ENCODE measurements at places on chromosomes 11 and 22.

- DNase-seq, result peak; percentile 28
Measured at GRCh38 chr11:44427432-44427831, 117.5 kb upstream of the ALX4 start.

- peak; percentile 36 for DNase-seq
Measured at GRCh38 chr11:368414-369335, 624 bp upstream of the B4GALNT4 start.

- no peak for DNase-seq
Measured at GRCh38 chr11:72327606-72328005, 83.6 kb upstream of the PHOX2A start.

- no peak for DNase-seq
Measured at GRCh38 chr11:47864901-47865300, 16.8 kb upstream of the NUP160 start.

DNA sequence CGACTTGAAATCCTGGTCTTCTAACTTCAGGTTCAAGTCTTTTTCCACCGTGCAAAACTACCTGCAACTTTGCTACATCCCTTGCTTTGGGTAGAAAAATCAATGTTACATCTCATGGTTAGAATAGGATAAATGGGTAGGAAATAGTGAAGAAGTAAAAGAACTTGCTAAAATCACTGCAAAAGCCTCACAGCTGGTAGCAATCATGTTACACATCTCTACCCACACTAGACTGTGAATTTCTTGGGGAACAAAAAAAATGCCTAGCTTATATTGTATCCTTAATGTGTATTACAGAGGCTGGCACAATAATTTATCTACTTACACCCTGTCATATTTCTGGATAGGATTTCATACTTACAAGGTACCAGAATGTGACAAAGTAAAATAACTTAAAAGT, 133.8 kb downstream of the FAM181B start:
- no peak for DNase-seq

DNA sequence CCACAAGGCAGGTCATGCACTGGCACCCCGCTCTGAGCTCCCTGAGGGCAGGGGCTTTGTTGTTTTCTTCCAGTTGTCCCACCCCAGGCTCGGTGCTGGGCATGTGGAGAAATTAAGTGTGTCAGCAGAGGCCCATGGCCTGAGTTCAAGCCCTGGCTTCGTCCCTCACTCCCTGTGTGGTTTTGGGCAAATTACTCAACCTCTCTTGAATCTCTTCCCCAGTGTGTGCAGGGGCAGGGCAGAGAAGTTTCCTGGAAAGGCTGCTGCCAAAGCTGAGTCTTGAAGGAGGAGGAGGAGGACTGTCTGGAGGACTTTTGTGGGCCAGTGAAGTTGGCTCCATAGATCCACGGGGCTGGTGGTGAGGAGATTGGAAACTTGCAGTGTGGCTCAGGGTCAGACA, 138.1 kb upstream of the E2F8 start:
- DNase-seq, result no peak

DNA sequence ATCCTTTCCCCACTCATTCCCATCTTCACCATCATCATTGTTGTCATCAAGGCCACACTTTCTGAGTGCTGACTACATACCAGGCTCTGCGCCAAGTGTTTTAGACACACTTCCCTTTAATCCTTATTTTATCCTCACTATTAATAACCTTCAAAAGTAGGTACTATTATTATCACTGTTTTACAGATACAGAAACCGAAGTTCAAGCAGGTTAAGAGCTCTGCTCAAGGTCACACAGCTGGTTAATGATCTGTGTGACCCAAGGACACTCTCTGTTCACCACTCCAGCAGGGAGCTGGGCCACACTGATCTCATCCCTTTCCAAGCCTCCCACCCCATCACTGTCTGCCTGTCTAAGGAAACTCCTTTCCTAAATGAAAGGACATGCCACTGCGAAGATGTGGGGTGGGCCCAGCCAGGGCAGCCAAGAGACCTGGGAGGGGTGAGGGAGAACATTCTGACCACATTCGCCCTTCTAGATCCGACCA, 17.2 kb upstream of the TSKU start:
- DNase-seq, result no peak

DNA sequence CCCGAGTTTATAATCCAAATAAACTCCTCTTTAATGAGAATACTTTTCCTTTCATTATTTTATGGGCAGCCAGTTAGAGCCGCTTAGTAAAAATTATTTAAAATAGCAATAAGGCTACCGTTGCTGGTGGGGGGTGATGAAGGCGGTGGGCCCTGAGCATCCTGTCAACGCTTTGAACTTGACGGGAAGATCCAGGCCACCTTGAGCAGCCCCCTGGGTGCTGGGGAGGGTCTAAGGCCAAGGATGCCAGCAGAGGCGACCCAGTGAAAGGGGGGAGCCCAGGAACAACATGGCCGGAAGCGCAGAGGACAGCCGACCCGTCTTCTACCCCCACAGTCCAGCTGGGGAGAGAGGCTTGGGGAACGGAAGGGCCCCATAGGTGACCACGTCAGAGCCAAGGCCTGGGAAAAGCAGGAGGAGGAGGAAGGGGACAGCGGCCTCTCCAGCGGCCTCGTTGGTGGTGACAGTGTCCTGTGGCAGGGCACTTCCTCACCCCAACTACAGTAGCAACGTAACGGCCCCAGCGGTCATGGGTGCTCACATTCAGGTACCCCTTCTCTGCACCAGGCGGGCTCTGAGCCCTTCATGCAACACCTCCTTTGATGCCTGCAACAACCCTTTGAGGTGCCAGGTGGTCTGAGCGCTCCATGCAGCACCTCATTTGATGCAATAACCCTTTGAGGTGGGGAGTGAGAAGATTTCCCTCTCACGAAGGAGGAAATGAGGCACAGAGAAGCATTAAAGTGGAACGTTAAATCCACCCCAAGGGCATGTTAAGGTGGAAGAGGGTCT, 695.3 kb downstream of the TBC1D22A start:
- DNase-seq, result no peak

- no peak for DNase-seq
Measured at GRCh38 chr22:43174941-43175531, 11.9 kb downstream of the TTLL12 start.

DNA sequence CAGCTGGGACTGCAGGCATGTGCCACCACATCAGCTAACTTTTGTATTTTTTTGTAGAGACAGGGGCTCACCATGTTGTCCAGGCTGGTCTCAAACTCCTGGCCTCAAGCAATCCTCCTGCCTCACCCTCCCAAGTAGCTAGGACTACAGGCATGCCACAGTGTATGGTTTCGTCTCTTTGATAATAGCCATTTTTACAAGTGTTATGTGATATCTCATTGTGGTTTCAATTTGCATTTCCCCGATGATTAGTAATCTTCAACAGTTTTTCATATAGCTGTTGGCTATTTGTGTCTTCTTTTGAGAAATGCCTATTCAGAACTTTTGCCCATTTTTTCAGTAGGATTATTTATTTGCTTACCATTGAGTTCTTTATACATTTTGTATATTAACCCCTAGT, 9.0 kb upstream of the MTMR3 start:
- DNase-seq, result no peak

DNA sequence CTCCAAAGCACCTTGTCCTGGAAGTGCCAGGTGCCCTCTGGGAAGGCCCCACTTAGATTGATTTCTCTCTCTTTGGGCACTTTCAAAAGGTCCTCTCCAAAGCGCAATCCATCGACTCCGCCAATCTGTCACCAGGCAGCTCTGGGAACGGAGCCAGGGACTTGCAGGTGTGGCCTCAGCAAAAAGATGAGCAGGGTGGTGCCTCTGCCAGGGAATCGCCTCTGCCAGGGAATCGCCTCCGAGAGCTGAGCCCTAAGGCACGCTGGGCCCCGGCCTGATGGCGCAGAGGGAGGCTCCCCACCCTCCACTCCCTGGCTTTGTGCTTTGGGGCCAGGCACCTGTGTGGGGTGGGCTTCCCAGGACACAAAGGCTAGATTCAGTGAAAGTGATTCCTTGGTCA, 1391.3 kb downstream of the TBC1D22A start:
- no peak for DNase-seq

GRCh38 chr11:21811572-21811971, 381.3 kb upstream of the ANO5 start:
- no peak for DNase-seq

GRCh38 chr11:47946682-47947559, 33.4 kb upstream of the PTPRJ start:
- no peak for DNase-seq

- no peak for DNase-seq
Measured at GRCh38 chr11:27210531-27210930, 152.5 kb downstream of the CCDC34 start.

- no peak for DNase-seq
Measured at GRCh38 chr11:110715541-110715940, 3.3 kb upstream of the ARHGAP20 start.

GRCh38 chr22:17284466-17284865, 65.2 kb upstream of the ADA2 start:
- DNase-seq, result no peak

DNA sequence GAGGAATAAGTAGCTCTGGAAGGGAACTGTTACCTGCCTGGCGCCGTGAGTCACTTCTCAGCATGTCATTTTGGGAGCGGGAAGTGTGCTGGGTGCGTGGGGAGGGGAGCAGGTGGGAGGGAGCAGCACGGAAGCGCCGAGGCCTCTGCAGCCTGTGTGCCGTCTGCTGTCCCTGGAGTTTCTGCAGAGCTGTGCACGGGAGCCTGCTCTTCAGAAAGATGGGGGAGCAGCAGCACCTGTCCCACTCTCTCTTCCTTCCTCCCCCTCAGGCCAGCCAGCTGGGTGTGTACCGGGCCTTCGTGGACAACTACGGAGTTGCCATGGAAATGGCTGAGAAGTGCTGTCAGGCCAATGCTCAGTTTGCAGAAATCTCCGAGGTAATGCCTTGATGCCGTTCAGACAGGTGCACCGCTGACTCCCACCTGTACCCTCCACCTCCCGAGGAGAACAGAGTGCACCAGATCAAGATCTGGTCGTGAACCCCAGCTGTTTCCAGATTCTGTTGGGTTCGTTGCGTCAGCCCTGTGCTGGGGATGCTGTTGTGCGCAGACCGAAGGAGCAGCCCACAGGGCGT, 87.9 kb downstream of the BCR start:
- no peak for DNase-seq

DNA sequence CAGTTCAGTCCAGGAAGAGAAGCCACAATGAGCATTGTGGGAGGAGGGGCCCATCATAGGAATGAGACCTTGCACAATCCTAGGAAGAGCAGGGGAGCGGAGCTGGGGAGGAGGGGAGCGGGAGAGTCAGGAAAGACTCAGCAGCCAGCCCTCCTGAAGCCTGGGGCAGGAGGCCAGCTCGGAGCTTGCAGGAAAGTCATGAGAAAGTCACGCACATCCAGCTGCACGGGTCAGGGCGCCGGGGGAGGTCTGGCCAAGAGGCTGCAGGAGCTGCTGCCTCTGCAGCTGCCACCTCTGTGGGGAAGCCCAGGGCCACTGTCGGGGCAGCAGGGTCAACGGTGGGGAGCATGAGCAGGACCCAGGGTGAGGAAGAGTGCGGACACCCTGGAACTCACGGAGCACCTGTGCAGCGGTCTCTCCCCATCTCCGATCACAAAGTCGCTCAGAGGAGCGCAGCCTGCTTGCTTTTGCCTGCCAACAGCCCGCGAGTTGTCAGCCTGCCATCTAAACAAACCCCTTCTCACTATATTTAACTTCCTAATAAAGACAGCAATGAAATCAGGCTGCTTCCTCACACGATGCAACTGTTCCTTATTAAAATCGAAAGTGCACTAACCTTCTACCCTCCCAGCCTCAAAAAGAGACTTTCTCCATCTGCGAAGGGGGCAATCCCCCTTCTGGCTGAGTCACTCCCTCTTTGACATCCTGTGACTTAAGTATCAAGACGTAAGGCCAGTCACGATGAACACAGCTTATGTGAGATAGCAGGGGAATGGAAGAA, 52.9 kb upstream of the RTL6 start:
- DNase-seq, result peak; percentile 59

DNA sequence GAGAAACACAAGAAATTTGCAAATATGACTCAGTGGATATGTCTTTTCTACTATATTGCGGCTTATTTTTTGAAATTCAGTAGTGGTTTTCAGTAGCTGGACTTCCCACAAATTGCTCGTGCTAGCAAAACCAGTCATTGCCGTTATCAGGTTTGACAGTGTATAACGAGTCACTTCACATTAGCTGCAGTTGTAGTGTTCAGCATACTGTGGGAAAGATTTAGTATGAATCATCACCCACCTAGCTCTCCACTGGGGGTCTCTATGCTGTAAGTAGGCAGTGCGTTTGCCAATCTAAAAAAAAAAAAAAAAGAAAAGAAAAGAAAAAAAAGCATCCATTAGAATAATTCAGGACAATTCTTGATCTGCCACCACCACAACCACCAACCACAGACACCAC, 1318.9 kb downstream of the LRRC4C start:
- no peak for DNase-seq

DNA sequence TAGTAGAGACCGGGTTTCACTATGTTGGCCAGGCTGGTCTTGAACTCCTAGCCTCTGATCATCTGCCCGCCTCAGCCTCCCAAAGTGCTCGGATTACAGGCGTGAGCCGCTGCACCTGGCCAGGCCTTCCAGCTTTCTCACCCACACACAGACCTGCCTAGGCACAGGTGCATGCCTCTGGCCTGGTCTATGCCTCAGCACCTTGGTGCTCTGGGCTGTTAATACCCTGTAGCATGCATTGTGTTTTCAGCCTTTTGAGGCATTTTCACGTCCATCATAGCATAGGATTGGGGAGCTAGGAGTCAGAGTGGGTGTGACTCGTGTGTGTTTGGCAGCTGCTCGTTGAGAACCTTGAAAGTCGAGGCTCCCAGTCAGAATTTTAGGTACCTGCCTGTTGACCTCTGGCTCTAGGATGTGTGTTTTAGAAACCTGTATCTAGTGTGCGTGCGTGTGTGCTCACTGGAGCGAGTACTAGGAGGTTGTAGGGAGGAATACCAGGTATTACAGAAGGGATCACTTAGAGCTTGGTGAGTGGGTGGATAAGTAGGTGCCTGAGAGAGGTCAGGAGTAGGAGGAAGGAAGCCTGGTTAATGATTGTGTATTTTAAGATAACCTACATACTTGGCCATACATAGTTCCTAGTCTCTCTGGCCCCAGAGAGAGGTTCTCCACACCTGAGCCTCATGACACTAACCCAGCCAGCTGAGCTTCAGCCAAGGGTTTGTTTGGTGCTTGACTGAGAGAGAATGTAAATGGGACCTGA, 20.0 kb downstream of the CRKL start:
- no peak for DNase-seq

DNA sequence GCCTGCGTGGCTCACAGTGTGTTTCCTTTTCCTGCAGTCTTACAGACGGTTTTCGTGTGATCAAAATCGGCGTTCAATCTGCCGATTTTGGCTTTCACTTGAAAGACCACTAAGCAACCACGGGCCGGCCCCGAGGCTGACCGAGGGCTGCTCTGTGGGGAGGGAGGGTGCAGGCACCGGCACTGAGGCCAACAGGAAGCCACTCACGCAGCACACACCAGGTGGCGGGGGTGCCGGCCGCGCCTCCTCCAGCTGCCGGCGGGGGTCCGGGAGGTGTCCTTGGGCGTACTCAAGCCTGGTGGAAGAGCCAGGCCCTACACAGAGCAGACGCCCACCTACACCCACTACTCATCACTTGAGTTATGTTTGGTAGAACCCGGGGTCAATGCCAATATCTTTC, 14.3 kb downstream of the TOLLIP start:
- no peak for DNase-seq

DNA sequence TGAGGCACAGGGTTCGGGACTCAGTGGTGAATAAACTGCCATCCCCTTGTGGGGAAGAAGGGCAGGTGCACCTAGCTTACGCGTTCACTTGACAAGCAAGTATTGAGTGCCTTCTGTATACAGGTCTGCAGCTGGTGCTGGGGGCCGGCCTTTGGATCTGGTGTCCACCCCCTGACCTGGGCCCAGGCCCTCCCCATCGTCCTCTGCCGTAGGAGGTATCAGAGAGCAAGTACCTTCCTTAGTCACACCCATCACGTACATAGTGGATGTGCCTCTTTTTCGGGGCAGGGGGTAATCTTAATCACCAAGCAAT, 53.3 kb downstream of the SMIM38 start:
- DNase-seq, result no peak

Measured in GM13977 (cell line).